Hippocampal formation (tissue), 2 donors: ENCODE measurements at places on chromosomes 2 and 18.

DNA sequence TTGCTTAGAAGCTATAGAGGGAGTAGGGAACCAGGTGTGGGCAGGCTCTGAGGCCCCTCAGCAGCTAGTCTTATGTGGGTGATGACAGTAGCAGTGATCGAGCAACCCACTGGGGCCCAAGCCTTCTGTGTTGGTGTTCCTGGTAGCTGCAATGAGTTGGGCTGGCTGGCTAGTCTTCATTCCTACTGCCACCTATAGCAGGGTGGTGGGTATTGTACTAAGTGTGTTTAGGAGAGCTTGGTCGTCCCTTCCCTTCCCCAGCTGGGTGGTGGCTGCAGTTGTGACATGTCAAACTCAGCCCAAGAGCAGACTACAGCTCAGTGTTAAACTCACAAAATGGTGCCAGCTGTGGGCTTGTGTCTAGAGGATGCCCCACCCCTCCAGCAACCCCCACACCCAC lies 486.1 kb upstream of the UBE2E3 start:
- no peak for DNase-seq

- no peak for DNase-seq
These were observed 24.2 kb downstream of the SIX3 start for GRCh38 chr2:44965684-44966083.

- DNase-seq = no peak
These were observed 12.9 kb downstream of the ARPC2 start for GRCh38 chr2:218229851-218230250.

DNA sequence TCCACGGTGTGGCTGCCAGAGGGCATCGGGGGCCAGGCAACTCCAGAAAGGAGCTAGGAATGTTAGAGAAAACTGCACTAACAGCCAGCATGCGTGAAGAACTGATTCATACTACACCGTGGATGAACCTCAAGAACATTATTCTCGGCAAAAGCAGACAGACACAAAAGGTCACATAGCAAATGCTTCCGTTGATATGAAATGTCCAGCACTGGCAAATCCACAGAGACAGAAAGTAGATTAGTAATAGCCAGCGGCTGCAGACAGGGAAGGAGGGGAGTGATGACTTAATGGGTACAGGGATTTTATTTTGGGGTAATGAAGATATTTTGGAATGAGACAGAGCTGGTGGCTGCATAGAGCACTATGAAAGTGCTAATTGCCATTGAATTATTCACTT lies 37.4 kb downstream of the SCTR start:
- DNase-seq = no peak

DNA sequence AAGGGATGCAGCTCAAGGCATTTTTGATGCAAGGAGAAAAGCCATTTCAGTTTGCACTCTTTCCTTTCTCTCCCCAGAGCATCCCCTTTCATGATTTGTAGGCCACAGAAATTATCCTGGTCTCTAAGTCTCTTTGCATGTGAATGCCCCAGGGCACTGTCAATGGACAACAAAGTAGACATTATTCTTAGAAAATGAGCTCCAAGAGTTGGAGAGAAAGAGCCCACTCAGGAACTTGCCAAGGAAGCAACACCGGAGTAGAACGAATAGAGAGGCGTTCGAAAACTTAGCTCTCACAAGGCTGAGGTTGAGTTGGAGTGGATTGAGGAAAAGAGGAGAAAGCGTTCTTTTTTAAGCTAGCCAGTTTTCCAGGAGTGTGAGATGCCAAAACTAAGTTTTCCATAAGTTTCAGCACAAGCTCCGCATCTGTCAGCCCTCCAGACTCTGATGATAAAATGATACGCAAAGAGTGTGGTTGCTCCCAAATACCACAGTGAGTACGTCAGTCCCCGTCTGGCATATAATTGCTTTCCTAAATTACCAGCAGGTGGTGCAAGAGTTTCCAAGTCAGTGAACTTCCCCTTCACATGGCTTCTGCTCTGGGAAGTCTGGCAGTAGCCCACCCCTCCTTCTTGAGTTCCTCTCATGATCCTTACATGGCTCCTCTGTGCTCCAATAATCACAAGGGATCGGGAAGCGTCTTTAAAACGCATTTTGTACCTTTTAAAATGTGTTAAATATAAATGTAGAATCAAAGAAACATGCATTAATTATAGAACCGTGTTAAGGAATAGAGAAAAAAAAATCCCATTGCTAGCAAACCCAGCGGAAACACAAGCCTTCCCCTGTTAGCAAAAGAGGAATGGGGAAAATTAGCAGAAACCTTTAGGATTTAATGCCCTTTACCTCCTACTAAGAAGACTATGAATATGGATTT lies 1060.6 kb upstream of the FANCL start:
- DNase-seq = peak; percentile 68

GRCh38 chr2:64470766-64471295 lies 16.9 kb downstream of the LGALSL start:
- no peak for DNase-seq
